ENCODE measurements at places on chromosomes 11 and 22.

DNA sequence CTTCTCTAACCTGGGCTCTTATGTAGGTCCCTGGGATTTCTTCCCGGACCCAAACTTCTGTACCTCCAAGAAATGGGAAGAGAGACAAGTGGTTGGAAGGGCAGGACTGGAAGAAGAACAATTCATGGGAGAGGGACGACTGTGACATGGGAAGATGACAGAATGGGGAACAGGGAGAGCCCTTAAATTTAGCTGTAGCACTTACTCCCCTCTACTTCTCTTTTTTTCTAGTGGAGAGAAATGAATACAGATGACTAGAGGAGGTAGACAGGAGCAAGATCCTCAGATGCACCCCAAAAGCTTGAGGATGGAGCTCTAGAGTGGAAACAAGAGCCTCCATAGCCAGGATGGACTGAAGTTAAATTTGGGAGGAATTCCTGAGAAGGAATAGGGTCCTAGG is 2.3 kb downstream of the RHOG start:
- no peak for DNase-seq

DNA sequence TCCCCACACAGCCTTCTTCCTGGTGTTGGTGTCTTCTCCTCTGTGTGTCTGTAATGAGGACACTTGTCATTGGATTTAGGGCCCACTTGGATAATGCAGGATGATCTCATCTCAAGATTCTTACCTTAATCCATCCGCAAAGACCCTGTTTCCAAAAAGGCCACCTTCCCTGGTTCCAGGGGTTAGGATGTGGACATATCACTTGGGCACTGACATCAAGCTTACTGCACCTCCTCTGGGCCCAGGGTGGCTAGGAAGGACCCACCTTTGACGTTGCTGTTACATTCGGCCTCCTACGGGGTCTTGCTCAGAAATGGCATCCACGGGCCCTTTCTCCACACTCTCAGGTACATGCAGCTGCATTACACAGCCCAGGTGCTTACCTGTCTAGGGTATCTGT is 535.9 kb downstream of the BRD1 start:
- DNase-seq = no peak

DNA sequence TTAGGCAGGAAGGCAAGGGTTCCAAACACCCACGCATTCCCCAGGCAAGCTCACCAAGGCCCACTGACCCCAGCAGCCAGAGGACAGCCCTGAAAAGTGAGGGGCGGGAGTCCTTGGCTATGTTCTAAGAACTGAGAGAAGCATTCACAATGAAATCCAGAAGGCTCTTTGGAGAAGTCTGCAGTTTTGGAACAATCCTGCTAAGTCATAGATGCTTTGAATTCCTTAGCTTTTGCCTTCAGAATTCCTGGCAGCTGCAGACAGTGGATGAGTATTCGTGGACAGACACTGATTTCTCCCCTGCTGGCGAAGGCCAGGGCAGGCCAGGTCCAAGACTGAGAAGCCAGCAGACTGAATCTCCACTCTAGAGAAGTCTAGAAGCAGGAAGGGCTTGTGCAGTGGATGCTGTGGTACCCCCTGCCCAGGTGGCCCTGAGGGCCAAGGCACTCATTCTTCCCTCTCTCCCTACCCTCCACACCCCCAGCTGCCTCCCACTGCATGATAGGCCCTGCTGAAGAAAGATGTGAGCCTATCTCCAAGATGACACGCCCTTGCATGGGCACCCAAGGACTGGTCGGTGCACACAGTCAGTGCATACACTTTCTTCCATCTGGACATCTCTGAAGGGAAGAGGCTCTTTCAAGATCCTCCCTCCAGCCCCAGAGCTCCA is 133.2 kb upstream of the TEAD1 start:
- DNase-seq = no peak

GRCh38 chr22:19352766-19353165 is 61.2 kb upstream of the CLTCL1 start:
- DNase-seq = no peak

- no peak for DNase-seq
Observed at GRCh38 chr11:116267146-116267545, 505.6 kb downstream of the BUD13 start.

DNA sequence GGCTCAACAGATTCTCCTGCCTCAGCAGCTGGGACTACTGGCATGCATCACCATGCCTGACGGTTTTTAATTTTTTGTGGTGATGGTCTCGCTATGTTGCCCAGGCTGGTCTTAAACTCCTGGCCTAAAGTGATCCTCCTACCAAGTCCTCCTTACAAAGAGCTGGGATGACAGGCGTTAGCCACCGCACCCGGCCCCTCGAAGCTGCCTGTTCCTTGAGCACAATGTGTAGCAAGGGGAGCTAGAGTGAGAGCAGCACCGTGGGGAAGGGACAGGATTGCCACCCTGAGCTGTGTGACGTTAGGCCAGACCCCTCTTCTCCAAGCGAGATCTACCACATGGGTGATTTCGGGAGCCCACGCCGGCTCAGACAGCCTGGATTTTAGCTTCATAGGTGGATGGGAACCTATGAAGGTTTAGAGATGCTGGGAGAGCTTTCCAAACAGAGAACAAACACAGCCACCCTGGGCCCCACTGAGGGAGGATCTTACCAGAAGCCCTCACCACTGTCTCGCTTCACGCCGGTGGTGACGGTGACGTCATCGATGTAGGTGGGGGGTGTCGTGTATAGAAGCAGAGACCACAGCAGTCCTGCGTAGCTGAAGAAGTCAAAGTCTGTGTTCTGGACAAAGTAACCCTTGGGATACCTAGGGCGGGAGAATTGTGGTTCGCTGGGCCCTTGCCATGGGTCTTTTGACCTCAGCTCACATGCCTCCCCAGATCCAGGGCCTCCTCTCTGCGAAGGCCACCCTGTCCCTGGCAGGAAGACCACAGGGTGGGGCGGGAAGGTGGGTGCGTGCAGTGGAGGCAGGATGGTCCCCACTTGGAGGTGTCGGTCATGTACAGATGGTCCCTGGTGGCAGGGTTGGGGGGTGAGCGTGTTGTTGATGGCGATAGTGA is 23.1 kb downstream of the RGL4 start:
- no peak for DNase-seq

DNA sequence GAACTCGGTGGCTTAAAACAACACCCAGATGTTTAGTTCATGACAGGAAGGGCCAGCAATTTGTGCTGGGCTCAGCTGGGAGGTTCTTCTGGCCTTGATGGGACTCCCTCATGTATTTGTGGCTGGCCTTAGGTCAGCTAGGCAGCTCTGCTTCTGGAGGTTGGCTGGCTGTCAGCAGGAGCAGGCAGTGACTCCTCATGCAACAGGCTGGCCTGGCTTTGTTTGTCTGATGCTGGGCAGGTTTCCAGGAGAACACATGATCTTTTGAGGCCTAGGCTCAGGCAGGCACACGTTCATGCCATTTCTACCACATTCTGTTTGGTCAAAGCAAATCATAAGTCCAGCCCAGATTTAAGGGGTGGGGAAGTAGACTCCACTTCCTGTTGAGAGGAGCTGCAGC is 571.2 kb downstream of the TBC1D22A start:
- DNase-seq = no peak

- no peak for DNase-seq
Observed at GRCh38 chr22:38303974-38304373, 13.3 kb downstream of the CSNK1E start.

DNA sequence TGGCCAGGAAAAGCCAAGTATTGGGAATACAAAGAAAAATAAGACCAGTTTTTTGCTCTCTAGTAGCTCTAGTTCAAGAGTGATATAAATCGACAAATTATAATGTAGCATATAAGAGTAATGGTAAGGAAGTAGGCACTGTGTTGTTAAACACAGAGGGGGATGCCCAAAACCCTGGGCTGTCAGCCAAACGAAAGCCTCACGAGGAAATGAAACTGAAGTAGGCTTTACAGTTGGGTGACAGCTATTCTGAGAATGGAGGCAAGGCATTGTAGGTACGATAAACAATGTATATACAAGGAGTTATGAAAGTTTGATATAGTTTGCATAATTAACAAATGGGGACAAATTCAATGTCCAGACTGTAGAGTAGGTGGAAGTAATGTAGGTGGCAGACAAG is 176.4 kb downstream of the FAM181B start:
- DNase-seq = no peak

- DNase-seq = no peak
Observed at GRCh38 chr22:41899992-41900651, 14.8 kb downstream of the SHISA8 start.

DNA sequence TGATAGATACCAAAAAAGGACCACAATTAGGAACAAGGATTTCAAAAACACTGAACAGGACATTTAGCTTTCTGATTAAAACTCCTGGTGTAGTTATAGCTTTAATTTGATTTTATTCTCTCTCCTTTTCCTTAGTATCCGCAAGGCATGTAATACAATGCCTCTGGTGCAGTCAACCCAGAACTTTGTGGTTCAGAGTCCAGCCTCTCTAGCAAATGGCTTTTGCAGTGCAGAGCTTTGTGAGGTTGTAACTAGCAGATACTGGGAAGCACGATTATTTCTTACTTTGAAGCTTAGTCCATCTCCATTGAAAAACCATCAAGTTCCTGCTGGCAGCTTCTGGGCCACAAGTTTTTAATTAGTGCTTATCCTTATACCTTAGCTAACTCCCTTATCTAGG is 79.8 kb downstream of the GRIA4 start:
- DNase-seq = no peak

GRCh38 chr11:74442636-74443035 is 24.7 kb downstream of the KCNE3 start:
- DNase-seq = no peak

GRCh38 chr11:95322539-95322938 is 91.5 kb upstream of the SESN3 start:
- DNase-seq = no peak

- no peak for DNase-seq
Observed at GRCh38 chr22:37113757-37114156, 4.2 kb upstream of the TMPRSS6 start.

DNA sequence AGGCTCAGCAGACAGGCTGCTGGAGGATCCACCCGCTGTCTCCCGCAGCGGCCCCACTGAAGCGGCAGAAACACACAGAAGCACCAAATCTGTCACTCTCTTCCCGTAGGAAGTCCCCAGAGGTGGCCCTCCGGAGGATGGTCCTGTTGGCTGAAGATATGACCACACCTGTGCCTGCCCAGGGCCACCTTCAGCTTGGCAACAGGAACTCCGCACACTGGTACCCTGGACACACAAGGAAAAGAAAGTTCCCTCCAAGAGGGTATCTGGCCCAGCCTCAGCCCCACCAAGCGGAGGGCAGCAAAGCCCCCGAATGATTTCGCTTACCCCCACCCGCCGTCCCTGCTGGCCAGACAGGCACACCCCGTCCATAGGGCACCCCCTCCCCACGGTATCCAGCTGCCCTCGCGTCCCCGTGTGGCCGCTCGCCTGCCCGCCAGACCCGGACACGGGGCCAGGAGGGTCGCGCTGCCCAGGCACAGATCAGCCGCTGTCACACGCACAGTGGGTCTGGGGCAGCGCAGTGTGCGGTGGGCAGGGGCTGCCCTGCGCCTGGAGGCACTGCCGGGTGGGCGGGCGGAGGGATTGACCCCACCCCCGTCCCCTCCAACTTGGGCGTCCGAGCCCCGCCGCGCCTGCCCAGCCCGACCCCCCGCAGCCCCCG is 7.0 kb downstream of the RASSF7 start:
- no peak for DNase-seq

DNA sequence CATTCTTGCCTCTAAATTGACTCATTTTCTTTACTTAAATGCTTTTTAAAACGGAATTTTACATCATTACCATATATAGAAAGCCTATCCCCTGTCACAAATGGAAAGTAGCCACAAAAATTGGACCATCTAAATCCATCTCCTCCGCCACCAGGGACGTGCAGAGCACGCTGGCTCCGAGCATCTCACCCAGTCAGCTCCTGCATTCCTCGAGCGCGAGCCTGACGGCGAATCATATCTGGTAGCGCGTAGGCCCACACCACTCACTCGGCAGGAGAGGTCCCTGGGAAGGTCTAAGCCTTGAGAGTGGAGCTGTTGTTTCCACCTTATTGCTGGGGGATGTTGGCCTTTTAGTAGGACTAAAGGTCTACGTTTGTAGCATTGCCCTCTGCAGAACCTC is 152.4 kb downstream of the TRIM29 start:
- no peak for DNase-seq

GRCh38 chr11:120985718-120986569 is 38.0 kb upstream of the TBCEL start:
- peak; percentile 46 for DNase-seq

DNA sequence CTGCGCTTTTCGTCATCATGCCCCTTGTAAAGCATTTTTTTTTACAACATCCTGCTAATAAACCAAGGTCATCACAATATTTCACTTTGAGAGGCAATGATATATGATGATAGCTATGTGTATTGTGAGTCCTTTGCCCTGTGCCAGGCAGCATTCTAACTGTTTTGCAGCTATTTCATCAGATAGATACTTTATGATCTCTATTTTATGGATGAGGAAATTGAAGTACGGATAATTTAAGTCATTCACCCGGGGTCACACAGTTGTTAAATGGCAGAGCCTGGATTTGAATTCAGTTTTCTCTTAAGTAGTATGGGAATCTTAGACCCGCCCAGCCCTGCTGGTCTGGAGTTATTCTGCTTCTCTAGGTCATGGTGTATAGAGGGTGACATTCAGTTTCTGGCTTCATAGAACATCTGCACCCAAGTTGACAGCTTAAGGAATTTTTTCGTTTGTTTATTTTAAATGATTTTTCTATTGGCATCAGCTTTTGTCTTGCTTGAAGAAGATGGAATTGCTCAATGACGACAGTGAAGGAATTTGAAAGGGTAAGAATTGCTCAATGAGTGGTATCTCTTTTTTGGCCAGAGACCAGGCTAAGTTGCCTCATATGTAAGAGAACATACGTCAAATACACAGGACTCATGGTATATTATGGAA is 926 bp downstream of the PRR5L start:
- DNase-seq = no peak

DNA sequence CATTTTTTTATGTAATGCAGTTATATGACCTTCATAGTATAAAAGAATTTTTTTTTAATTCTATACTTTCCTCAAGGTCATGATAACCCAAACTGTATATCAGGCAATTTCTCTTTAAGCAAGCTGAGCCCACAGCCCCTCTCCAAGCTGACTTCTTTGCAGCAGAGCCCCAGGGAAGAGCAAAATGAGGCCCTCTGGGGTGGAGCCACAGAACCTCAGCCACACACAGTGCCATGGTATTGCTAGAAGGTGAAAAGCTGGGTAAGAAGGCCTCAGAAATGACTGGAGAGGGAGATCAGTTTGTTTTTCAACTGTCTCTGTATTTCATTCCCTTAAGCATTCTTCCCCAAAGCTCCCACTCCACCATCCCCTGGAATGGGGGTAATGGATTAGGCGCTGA is 108.8 kb downstream of the PLEKHA7 start:
- DNase-seq = no peak

DNA sequence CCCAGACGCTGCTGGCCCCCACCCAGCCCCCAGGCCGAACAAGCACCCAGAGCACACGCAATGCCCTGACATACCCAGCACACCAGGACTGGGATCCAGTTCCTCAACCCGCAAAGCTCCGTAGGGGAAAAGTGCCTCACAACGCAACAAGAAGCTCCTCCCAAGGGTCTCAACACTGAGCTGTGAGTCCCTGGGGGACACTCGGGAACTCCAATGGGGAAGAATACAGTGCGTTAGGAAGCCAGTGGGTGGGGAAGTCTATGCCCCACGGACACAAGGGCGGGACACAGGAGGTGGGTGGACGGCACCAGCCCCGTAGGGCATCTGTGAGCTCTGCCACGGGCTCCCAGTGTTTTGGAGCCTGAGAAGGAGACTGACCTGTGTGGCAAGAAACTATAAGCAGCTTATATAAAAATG is 1.6 kb downstream of the DEAF1 start:
- DNase-seq = no peak
